Stimulated activated CD8-positive, alpha-beta memory T cell treated with anti-CD3 and anti-CD28 coated beads, Interleukin-7, amount 100 ng/mL, for 1 hour (primary cell): ENCODE measurements at places on chromosomes 5 and 9.

GRCh38 chr5:137122075-137122474 lies 377.1 kb downstream of the SPOCK1 start:
- no peak for DNase-seq

DNA sequence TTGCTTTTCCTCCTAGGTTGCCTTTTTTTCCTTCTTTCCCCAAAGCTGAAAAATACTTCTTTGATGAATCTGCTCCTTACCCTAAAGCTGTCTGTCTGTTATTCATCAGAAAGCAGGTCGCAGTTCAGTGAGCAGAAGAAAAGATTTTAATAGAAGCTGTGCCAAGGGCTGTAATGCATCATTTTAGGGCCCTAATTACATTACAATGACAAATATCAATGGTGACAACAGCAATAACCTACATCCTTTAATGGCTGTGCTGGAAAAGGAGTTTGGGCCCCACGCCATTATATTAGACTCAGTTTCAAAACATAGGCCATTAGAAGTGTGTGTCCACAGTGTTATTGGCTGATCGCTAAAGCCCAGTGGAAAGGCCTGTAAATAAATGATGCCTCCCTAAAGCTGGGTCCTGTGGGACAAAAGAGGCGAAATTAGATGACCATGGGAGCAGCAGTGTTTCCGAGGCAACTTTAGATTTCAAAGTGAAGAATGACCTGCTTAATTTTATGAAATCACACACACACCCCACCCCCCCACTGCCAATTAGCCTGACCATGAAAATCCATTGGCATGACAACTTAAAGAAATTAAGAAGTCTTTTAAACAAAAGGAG lies 38.4 kb downstream of the TLE4 start:
- DNase-seq = no peak

GRCh38 chr5:91381774-91382359 lies 1.2 kb downstream of the ARRDC3 start:
- DNase-seq = peak; percentile 34

DNA sequence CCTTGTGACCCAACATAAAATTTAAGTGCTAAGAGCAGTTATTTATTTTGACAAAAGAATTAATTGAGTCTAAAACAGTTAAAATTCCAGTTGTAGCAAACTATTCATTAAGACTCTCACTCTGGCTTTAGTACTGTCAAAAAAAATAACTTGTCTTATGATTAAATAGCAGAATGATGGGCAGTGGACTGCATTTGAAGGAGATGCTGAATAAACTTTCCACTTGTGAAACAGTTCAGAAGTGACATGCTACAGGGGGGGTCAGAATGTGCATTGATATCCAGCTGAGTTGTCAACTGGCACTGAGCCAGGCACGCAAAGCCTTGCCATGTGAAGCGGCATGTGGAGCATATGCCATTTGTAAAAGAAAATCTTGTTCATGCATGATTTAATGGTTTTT lies 76.0 kb downstream of the FCHO2 start:
- no peak for DNase-seq

DNA sequence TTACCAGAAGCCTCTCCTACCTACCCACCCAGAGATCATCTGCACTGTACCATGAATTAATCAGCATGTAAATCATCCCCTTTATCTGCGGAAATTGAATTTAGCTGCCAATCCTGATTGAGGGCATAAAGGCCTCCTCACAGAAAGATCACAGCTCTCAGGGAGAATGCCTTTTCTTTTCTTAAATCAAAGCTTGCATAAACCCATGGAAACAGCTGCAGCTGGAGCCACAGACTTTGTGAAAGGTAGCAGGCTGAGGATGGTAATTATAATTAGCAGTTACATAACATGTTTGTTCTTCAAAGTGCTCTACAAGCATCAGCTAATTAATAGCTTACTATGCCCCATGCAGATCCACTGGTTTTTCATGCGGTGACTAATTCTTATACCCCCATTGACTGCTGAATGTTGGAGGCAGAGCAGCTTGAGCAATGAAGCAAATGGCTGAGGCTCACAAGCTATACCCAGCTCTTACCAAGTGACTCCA lies 54.6 kb downstream of the SUSD1 start:
- no peak for DNase-seq

DNA sequence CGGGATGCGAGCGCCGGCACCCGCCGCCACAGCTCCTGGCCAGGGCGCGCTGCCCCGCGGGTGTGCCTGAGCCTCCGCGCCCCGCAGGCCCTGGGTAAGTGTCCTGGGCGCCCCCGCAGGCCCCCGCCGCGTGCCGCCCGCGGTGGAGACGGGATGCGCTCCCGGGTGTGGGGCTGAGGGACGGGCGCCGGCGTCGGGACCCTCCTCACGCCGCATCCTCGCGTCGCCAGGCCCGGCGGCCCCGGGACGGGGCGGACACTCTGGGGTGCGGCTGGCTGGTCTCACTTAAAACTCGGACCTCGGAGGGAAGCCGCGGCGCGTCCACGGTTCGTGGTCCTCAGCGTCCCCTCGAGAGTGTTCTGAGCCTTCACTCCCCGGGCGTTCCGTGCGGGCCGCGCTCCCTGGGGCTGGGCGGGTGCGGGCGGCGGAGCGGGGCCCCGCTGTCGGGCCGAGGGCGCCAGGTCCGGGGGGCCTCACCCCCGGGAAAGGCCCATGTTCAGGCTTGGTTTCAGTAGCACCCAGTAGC lies 275 bp downstream of the AHRR start:
- DNase-seq = no peak

GRCh38 chr5:82312373-82312856 lies 34.3 kb upstream of the RPS23 start:
- DNase-seq = no peak

- no peak for DNase-seq
Measured at GRCh38 chr5:6361101-6361500, 17.2 kb downstream of the MED10 start.

DNA sequence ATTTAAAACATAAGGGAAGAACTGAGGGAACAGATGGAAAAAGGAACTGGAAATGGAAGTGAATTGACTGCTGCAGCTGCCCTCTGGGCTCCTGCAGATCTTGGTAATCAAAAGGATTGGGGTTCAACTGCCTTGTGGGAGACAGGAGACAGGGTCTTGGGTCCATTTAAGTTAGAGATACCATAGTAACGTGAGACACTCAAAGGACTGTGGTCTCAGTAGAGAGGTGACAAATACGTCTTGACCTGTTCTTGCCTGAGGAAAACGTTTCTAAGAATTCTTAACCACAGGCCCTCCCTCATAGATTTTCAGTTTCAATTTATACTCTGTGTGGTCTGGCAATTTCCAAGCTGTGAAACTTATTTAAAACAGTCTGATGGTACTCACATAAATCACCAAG lies 100.8 kb upstream of the DHFR start:
- no peak for DNase-seq

- no peak for DNase-seq
Measured at GRCh38 chr9:104786293-104786692, 22.4 kb downstream of the NIPSNAP3B start.

- no peak for DNase-seq
Measured at GRCh38 chr5:147190331-147190730, 44.5 kb upstream of the STK32A start.

GRCh38 chr9:116365056-116365471 lies 211.5 kb downstream of the PAPPA start:
- DNase-seq = no peak

DNA sequence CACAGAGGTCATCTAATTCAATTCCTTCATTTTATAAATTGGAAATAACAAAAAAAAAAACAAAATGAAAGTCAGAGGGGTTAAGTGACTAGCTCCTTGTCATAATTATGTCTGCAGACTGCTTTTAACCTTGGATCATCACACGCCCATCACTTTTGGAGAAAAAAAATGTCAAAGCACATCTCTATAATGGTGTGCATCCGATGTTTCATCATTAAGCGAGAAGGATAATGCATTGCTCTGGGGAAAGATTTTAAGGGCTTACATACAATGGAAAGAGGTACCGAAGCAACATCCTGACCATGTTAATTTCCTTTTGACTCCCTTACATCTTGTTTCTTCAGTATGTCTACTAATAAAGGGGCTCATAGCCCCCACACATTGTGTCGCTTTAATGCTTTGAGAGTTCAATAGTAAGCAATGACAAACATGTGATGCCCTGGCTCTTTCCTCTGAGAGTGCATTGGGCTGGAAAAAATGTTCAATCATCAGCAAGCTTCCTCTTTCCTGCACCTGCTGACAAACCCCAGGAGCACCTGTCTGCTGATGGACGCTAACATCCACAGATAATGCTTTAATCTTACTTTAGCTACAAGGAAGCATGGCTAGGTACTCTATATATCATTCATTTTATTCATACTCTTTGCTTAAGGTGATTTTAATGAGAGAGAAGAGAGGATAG lies 242.2 kb downstream of the SMARCA2 start:
- DNase-seq = no peak

GRCh38 chr5:91312698-91313097 lies 70.4 kb downstream of the ARRDC3 start:
- DNase-seq = no peak

DNA sequence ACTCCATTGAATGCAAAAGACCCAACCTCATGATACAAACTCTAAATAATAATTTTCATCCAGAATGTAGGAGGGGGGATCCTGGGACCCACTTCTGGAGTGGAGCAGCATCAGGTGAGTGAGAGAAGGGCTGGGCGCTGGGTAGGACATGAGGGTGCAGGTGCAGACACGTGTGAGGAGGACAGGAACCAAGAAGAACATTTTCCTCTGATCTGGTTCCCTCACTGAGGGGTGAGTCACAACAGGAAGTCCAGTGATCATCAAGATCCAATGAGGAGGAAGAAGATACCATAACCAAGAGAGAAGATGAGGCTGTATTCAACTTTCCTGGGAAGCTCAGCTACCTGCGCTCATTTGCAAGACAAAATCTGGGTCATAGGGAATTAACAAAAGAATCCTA lies 57.4 kb downstream of the SFXN1 start:
- DNase-seq = no peak

GRCh38 chr5:134451936-134452505 lies 40.3 kb upstream of the CDKN2AIPNL start:
- no peak for DNase-seq

DNA sequence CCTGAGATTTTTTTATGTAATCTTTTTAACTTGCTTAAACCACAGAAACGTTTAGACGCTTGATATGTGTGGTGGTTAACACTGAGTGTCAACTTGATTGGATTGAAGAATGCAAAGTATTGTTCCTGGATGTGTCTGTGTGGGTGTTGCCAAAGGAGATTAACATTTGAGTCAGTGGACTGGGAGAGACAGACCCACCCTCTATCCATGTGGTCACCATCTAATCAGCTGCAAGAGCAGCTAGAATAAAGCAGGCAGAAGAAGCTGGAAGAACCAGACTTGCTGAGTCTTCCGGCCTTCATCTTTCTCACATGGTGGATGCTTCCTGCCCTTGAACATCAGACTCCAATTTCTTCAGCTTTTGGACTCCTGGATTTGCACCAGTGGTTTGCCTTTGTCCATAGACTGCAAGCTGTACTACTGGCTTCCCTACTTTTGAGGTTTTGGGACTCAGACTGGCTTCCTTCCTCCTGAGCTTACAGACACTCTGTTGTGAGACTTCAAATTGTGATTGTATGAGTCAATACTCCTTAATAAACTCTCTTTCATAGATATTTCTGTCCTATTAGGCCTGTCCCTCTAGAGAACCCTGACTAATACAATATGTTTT lies 816.0 kb upstream of the CDH9 start:
- no peak for DNase-seq

- no peak for DNase-seq
Measured at GRCh38 chr9:75636427-75637045, 253.9 kb upstream of the PCSK5 start.

- DNase-seq = no peak
Measured at GRCh38 chr9:71052287-71052686, 69.1 kb downstream of the TRPM3 start.

- no peak for DNase-seq
Measured at GRCh38 chr9:36306471-36307306, 48.4 kb upstream of the GNE start.

DNA sequence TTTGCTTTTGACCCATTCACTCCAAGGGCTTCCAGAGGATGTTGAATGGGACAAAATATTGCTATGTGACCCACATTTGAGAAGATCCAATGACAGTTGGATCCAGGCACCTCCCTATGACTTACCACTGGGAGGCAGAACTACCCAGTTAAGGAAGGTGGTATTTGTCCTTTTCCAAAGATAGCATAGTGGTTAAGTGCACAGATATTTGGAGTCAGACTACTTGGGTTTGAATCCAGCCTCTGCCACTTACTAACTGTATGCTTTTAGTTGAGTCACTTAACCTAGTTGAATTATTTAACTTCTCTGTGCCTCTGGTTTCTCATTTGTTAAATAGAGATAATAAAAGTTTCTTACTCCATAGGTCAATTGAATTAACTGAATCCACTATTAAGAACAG lies 74.5 kb upstream of the PALM2AKAP2 start:
- DNase-seq = no peak

GRCh38 chr9:115038178-115038577 lies 79.8 kb downstream of the TNC start:
- no peak for DNase-seq

DNA sequence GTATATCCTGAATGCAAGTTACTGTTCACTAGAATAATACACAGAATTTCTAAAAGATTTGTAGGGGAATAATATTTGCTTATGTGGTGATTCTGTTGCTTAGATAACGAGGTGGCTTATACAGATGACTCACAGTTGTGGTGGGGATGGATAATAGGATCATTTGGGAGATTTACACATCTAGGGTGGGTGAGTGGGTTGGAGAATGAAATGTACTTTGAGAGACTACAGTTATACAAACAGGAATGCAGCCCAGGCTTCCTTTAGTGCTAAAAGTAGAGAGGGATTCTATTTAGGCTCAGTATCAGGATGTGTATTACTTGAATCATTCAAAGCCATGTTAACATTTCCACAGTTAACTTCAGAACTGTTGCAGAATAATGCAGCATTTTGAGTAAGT lies 1.8 kb downstream of the CTXN3 start:
- no peak for DNase-seq

DNA sequence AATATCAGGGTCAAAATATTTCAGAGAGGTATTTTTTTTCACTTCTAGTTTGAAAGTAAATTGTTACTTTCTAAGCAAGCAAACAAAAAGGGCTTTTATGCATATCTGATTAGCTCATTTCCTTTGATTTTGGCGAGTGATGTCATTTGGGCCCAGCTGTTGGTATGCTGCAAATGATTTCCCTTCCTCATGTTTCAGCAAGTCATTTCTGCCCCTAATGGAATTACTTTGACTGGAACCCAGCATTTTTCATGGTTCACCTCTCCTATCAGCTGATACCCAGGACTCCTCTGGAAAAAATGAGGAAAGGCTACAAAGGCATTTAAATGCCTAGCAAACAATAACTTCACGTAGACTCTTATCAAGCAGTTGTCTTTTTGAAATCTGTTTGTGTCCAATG lies 500.6 kb downstream of the EBF1 start:
- DNase-seq = no peak

- DNase-seq = no peak
Measured at GRCh38 chr5:53782620-53783019, 222.2 kb downstream of the NDUFS4 start.

- peak; percentile 79 for DNase-seq
Measured at GRCh38 chr9:136799854-136800657, 3.9 kb downstream of the CCDC183 start.

- no peak for DNase-seq
Measured at GRCh38 chr9:128124873-128125579, 2.5 kb downstream of the PTGES2 start.
